ENCODE measurements at places on chromosomes 7 and 10. TPM values are rescaled to one million over a fixed set of nuclear protein-coding genes. Genes with fewer than 3 reads are reported as not detected.

DNA sequence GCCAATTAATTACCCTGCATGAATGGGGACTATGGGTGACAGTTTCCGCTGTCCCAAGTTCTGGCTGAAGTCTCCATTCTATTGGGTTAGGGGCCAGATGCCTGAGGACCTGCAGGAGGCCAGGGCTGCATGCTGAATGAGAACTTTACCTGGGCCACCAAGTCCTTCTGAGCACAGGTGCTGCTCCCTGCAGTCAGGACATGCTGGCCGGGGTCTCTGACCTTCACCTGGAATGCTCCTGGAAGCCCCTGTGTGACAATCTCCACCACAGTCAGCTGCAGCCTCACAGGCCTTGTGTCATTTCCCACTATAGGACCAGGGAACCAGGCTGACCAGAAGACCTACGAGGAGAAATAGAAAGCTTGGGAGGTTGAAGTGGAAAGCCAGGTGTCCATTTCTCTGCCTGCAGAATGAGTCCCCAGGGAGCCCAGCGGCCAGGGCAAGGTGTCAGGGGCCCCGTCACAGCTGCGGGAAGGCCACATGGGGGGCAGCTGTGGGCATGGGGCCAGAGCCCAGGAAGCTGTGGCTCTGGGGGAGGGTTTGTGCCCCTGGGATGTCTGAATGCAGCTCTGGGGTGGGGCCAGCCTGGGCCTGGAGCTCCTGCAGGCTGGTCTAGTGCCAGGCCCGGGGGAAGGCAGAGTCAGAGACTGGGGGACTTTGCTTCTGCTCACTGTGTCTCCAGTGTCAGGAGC lies 5.6 kb upstream of the GIMAP8 start:
- DNase-seq: no peak

ITIH5 gene
- total RNA-seq: not detected

- no peak for DNase-seq
Measured at GRCh38 chr10:63125459-63125858, 7.7 kb upstream of the NRBF2 start.

DNA sequence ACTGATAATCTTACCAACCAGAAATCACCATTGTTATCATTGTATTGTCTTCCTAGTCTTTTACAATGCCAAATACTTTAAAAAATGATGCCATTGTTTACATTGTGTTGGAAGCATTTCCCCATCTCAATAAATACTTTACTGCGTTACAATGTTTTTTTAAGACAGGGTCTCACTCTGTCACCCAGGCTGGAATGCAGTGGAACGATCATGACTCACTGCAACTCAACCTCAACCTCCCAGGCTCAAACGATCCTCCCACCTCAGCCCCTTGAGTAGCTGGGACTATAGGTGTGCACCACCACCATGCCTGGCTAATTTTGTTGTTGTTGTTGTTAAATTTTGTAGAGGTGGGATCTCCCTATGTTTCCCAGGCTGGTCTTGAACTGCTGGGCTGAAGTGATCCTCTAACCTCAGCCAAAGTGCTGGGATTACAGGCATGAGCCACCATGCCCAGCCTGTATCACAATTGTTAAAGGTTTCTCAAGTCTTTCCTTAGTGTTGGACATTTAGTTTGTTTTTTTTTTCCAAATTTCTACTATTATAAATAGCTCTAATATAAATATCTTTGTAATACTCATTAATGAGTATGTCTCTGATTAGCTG lies 13.5 kb downstream of the LRMDA start:
- DNase-seq: no peak

DNA sequence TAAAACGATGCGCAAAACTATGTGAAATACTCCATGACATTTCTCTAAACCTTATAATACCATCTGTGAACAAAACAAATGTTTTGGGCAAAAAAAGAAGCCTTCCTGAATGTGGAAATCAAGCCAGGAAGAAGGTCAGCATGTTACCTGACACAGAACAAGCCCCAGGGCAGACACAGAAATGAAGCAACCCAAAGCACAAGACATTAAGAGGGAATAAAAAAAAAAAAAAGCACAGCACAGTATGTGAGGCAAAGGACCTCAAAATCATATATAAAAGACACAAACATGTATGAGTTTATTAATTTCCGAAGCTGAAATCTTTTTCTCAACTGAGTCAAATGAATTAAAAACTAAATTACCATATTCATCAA lies 161.8 kb downstream of the SKIDA1 start:
- no peak for DNase-seq

DNA sequence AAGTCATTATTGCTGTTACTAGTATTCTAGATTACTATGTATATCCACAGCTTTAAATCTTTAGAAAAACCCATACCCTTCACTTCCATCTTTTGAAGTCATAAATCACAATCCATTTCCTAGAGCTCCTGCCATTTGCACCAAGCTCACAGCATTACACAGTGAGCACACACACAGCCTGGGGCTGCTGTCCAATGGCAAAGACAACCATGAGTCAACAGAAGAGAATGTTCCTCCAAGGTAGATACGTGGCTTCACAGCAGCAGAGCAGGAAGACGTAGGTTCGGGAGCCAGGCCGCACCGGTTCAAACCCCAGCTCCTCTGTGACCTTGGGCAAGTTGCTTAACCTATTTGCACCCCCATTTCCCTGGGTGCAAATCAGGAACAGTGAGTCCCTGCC lies 234.6 kb downstream of the DIP2C start:
- peak; percentile 54 for DNase-seq

DNA sequence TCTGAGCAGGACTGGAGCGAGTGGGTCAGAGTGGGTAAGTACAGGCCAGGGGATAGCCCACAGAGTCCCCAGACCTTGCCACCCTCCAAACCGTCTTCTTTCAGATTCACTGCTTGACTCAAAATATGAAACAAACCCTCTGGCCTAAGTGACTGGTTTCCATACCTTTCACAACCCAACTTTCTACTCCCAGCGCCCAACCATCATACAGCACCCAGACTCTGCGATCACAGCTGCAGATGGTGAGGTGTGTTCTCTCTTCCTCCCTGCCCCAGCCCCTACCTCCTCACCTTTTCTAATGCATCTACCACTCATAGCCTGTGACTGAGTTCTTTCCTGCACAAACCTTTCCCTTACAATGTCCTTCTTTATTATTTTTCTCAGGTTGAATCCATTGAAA lies 92.0 kb upstream of the CELF2 start:
- no peak for DNase-seq

TMEM236 gene
- total RNA-seq: 0.05 TPM

EXOC4 gene
- 71.0 TPM for total RNA-seq

ATRNL1 gene
- total RNA-seq: 17.1 TPM

DNA sequence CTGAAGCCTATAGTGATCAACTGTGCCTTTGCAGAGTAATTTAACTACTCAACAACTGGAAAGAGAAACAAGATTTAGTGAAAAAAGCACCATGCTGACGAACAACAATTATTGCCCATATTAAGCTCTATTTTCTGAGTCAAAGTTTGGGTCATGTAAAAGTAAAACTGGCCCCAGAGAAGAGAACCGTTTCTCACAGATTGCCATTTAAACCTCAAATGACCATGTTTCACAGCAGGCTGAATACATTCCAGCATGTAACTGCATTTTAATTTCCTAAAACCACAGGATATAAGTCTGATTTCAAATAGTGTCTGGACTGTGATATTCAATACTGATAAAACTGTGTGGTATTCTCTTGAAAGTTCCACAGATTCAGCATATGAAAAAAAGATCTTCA lies 140.7 kb downstream of the ATE1 start:
- DNase-seq: no peak

DNA sequence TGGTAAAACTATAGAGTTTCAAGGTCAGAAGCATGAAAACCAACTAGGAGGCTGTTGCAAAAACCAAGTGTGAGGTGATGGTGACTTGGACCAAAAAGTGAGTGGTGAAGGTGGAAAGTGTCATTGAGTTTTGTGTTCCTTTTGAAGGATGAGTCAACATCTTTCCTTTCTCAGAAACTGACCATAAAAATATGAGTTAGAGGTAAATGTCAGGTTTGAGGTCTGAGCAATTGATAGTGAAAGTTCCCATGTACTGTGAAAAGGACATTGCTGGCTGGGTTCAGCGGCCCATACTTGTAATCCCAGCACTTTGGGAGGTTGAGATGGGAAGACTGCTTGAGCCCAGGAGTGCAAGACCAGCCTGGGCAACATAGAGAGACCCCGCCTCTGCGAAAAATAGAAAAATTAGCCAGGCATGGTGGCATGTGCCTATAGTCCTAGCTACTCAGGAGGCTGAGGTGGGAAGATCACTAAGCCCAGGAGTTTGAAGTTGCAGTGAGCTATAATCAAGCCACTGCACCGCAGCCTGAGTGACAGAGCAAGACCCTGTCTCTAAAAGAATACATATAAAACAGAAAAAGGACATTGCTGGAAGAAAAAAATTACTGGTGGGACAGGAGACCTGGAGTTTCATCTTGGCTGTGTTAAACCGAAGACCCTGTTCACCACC lies 89.3 kb upstream of the ARID5B start:
- DNase-seq: no peak

DNA sequence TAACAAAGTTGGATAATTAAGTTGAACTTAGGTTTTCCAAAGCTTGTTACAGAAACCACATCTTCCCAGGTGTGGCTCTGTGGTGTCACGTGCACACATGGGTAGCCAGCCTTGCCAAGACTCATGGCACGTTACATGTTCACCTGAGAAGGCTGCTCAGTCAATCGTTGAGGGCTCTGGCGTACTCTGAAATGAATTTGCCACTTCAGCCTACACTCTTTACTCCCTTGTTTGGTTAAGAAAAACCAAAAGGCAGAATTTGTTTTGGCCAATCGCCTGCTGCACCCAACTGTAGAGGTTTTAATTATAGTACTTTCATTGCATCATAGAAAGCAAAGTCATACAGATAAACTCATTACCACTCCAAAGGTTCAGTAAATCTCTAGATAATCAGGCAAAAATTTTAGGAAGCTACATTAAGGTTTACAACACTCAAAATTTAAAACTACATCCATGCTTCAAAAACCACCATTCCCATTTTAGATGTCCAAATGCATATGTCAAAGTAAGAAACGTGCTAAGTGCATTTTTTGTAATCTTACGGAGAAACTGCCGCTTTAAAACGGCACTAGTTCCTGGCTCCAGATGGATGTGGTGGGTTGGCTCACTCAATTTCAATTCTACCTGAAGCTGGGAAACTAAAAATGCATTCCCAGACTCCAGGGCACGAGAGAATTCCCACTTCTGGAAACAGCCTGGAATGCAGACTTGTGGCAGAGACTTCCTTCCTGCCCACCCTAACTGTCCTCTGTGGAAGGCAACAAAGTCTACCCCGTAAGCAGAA lies 88.4 kb downstream of the DIP2C start:
- no peak for DNase-seq

GRCh38 chr7:64619705-64620104 lies 46.2 kb upstream of the ZNF107 start:
- no peak for DNase-seq

PCBD1 gene
- 122 TPM for total RNA-seq

DNA sequence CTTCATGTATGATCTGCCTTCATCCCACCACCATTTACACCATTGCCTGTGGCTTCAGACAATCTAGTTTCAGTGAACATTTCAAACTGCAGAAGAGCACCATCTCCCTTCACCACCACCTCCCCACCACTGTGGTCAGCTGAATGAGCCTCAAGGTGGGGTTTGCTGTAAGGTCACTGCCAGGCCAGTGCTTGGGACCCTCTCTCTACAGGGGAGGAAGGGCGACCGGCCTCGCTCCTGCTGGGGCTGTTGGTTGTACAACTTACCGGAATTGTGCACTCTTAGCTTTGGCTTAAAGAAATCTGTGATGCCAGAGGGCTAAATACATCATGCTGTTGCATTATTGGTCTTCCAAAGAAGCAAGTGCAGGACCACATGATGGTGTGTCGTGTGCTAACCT lies 26.6 kb downstream of the PFKP start:
- no peak for DNase-seq

GIMAP2 gene
- 1.5 TPM for total RNA-seq

AS3MT gene
- 4.0 TPM for total RNA-seq

DNA sequence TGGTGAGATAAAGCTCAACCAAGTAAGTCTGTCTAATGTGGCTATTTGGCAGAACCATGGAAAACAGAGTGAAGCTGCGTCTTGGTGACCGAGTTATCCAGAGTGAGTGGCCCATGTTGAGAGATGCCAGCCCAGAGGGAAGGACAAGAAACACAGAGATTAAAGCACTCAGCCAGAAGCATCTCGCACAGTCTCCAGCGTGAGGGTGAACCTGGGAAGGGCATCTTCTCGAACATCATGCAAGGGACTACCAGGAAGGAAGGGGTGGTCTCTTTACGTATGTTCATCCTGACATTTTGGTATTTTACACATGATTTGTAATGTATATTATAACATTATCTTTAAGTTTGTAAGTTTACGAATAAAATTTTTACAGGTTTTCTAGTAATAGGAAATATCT lies 146.4 kb downstream of the TCERG1L start:
- DNase-seq: no peak

- DNase-seq: no peak
Measured at GRCh38 chr7:36034020-36034419, 119.0 kb upstream of the EEPD1 start.

DNA sequence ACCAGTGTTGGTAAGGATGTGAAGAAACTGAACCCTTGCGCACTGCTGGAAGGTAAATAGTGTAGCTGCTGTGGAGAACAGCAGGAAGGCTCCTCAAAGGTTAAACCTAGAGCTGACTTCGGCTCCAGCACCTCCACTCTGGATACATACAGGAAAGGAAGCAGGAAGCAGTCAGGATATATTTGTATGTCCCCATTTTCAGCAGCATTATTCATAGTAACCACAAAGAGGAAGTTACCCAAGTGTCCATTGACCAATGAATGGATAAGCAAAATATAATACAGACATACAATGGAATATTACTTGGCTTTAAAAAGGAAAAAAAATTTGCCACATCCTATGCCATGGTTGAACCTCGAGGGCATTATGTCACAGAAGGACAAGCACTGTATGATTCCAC lies 15.0 kb downstream of the RET start:
- DNase-seq: no peak

DNA sequence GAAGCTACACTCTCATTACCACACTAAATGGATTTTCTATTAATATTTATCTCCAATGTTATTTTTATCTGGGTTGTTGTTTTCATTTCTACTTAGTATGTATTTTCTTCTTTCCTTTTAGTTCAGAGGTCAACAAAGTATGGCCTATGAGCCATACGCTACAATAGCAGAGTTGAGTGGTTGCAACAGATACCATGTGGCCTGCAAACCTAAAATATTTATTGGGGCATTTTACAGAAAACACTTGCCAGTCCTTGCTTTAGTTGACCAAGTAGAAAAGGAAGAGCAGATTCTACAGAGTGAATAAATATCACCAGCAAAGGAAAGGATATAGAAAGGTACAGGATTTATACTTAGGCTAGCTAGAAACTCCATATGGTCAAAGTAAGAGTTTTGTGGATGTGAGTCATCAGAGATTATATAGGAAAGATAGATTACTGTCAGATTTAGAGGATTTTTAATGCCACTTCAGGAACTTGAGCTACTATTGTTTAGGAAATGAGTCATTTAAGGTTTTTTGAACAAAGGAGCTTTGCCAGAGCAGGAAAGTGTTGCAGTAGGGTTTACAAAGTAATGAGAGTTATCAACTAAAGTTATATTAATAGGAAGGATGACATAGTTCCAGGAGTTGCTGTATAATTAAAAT lies 323.3 kb upstream of the KAT6B start:
- DNase-seq: no peak

All from Panc1 (cell line).